Endothelial cell (in vitro differentiated cells): ENCODE measurements at places on chromosomes 11 and 22.

DNA sequence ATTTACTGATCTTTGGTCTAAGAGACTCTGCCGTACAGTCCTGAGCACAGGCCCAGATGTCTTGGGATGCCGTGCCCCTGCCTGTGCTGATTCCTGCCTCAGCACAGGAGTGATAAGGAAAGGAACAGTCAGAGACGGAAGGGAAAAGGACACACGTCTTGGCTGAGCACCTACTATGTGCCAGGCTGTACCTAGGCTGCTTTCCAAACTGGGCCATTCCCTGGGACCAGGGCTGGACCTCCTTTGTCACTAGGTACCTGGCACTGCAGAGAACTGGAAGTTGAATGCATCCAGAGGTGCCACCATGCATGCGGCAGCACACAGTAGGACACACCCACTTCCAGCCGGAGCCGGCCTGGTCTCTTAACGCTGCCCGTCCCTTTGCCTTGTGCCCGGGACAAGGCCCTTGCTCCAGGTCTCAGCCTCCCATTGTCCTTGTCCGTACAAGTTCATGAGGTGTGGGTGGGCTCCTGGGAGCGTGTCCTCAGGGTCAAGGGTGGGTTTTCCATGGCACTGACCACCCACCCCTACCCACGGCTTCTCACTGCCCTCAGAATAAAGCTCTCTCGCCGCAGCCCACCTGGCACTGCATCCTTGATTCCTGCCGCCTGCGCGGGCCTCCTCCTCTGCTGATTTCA lies 1.1 kb upstream of the SSTR3 start:
- DNase-seq: no peak
- H3K4me3 ChIP-seq: no peak overlapping the region
- H3K27me3 ChIP-seq: peaks cover 3% of the 10 kb centered on the region
- no peak overlapping the region for H3K27ac ChIP-seq
- no peaks in the 10 kb centered on the region for H3K36me3 ChIP-seq

DNA sequence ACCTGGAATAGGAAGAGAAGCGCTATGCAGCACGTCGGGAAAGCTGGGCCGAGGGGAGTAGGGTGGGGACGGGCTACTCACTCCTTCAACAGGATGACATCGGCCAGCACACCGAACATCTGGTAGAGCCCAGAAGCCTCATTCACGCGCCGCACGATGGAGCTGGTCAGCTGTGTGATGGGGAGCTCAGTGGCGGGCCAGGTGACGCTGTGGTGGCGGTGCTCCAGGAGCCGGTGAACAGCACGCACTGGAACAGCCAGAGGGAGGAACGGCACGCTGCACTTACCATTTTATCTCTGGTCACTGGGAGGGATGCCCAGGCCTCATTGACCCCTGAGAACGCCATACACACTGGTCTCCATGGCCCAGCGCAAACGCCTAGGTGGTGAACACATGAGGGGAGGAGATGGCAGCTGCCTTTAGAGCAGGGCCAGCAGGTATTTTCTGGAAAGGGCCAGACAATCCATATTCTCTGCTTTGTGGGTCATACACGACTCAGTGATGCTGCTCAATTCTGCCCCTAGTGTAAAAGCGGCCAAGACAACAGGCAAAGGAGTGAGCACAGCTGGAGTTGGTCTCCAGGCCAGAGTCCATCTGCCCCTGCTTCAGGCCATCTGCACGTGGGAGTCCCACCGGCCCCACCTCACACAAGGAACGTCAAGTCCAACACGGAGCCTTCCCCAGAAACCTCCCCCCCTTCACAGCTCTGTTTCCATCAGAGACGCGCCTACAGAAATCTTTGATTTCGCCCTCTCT lies 8.8 kb downstream of the FOXRED2 start:
- H3K27ac ChIP-seq: no peak overlapping the region
- DNase-seq: no peak
- H3K4me3 ChIP-seq: no peak overlapping the region
- H3K27me3 ChIP-seq: peaks cover 6% of the 10 kb centered on the region
- no peaks in the 10 kb centered on the region for H3K4me1 ChIP-seq

DNA sequence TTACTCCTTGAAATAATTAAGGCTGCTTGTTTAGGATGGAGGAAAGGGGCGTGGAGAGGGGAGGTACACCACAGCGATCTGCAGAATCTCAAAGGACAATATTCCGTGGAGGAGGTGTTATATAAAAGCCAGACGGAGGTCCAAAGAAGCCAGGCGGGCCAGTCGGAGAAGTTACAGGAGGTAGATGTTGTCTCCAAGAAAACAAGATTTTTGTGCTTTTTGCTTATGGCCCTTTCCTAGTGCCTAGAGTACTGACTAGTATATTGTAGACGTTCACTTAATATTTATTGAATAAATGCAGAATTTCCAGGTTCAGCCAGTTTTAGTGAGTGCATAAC lies 761 bp downstream of the ZDHHC13 start:
- no peak overlapping the region for H3K27ac ChIP-seq
- no peaks in the 10 kb centered on the region for H3K36me3 ChIP-seq
- peaks cover 2% of the 10 kb centered on the region for H3K27me3 ChIP-seq
- DNase-seq: no peak
- peak overlapping the region; percentile 93 for H3K4me3 ChIP-seq

DNA sequence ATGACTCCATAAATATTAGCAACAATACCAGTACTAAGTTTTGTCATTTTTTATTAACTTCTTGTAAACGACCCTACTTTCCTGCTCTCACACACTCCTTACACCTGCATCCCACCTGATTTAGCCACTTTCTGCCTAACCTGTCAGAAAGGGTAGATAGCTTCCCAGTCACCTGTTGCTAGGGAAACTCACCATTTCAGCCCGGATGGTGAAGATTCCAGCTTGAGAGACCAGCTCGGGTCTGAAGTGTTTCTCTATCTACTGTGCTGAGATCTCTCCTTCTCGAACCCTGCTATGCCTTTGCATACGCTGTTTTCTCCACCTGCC lies at the start of gene PARVG:
TSS of gene PARVG (plus strand) at position 220 of the 327 bp plus-strand sequence. CDS start 2,405 bp downstream, outside the sequence.
- no peak for DNase-seq
- H3K27ac ChIP-seq: no peak within 1 kb of the TSS
- no peaks in the 10 kb centered on the region for H3K36me3 ChIP-seq
- H3K4me1 ChIP-seq: peaks cover 4% of the 10 kb centered on the region
- peaks cover 4% of the 10 kb centered on the region for H3K27me3 ChIP-seq
- H3K4me3 ChIP-seq: no peak within 1 kb of the TSS

DNA sequence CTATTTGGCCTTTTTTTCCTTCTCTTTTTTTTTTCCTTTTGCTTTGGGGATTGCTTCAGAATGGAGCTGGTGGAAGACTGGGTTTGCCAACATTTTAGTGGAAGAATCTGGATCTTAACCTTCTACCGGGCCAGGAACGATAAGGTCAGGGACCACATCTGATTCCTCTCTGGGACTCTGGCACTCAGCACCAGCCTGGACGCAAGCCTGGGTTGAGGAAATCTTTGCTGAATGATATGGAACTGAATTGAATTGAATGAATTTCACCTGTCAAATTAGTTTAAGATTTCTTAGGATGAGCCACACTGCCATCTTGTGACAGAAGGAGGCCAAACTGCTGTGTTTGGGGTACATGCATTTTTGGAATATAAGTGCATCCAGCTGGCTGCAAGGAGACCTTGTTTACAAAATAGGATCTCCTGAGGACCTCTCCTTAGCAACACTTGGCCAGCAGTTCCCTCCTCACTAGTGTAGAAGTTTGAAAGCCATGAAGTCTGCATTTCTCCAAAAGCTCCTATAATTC lies 30.4 kb downstream of the TPBGL start:
- DNase-seq: no peak
- H3K27ac ChIP-seq: no peak overlapping the region
- H3K27me3 ChIP-seq: peaks cover 11% of the 10 kb centered on the region
- H3K4me3 ChIP-seq: no peak overlapping the region
- peaks cover 13% of the 10 kb centered on the region for H3K4me1 ChIP-seq

DNA sequence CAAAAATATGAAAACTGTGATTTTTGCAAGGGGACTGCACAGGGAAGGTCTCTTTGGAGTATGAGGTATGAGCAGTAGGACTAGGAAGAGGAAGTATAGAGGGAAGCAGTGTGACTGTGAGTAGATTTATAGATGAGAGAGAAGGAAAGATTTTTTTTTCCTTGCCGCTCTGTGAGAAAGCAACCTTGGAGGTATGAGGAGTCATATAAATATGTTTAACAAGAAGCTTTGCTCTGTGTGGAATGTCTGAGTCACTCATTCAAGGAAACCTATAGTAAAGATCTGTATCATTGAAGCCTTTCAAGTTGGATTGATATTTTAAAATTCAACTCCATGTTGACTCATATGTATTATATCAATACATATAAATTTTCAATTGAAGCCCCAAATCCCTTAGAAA lies 26.2 kb downstream of the DNHD1 start:
- H3K4me3 ChIP-seq: no peak overlapping the region
- H3K27ac ChIP-seq: no peak overlapping the region
- H3K4me1 ChIP-seq: no peaks in the 10 kb centered on the region
- H3K27me3 ChIP-seq: no peaks in the 10 kb centered on the region
- H3K36me3 ChIP-seq: no peaks in the 10 kb centered on the region

- H3K27ac ChIP-seq: no peak overlapping the region
- peaks cover under 1% of the 10 kb centered on the region for H3K27me3 ChIP-seq
- DNase-seq: peak; percentile 31
- peaks cover 3% of the 10 kb centered on the region for H3K4me1 ChIP-seq
Observed at GRCh38 chr11:68950270-68950669, 30.5 kb downstream of the MRGPRD start.

DNA sequence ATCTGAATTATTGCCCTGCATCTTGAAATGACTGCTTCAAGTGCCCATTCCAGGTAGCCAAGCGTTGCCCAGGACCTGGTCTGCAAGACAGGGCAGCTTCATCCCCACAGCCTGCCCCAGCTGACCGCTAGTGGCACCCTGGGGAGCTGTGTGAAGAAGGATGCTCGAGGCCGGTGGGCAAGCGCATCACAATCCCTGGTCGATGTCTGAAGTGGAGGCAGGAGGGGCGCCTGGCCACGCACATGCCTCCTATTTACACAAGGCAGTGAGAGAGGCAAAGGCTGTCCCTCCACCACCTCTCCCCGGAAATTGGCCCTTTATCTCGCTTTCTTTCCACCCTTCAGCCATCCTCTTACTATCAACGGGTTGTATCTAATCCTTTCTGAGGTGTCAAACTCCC lies 28.1 kb upstream of the PHF21A start:
- H3K27ac ChIP-seq: no peak overlapping the region
- no peaks in the 10 kb centered on the region for H3K4me1 ChIP-seq
- peaks cover 2% of the 10 kb centered on the region for H3K27me3 ChIP-seq
- peaks cover 4% of the 10 kb centered on the region for H3K36me3 ChIP-seq

- no peaks in the 10 kb centered on the region for H3K27me3 ChIP-seq
- H3K4me3 ChIP-seq: no peak overlapping the region
- H3K27ac ChIP-seq: no peak overlapping the region
- no peaks in the 10 kb centered on the region for H3K36me3 ChIP-seq
Observed at GRCh38 chr11:94581926-94582325, 14.8 kb downstream of the PIWIL4 start.

DNA sequence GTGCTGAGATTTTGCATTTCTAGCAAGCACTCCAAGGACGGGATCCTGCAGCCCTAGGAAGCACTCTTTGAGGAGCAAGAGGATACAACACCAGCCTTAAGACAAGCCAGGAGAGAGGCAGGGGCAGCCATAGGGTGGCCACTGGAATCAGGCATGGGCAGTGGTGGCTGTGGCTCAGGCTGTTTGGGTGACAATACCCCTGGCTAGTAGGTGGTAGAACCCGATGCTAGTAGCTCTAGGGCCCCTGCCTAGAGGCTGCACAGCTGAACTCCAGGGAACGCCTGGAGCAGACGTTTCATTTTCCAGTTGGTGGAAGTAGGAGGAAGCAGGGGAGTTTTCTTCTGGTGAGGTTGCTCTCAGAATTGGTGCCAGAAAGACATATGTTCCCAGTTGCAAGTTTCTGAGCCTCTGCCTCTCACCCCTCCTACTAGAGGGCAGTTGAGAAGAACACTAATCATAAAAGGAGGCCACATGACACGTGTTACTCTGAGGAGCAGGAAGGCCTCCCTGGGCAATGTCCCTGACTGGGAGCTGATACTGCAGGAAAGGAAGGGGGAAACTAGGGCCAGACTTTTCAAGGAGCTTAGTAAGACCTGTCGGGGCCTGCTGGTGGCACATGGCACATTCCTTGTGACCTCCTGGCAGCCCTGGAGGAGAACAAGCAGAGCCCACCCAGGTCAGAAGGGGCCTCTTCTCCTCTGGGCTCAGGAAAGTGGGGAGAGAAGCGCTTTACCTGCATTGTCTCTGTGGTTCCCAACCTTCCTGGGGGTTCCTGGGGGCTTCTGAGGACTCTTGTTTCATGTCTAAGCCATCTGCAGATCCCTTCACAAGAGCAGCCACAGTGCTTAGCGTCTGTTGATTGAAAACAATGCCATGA lies 56.6 kb upstream of the DRD2 start:
- H3K36me3 ChIP-seq: no peaks in the 10 kb centered on the region
- H3K27ac ChIP-seq: no peak overlapping the region
- no peak overlapping the region for H3K4me3 ChIP-seq

DNA sequence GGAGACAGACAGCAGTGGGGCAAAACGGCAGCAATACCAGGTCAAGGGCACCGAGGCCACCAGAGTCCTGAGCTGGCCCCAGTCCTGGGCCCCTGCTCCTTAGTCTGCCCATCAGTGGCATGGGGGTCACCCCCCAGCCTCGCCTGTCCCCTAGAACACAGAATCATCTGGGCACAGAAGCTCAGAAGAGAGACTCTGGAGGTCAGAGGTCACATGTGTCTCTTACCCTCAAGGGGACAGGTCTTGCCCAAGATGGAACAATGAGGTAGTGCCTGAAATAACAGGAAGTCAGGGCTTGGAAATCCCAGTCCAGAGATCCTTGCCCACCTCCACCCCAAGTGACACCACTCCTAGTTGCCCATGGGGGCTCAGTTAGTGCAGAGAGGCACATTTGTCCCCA lies 20.6 kb downstream of the PDE2A start:
- peaks cover 8% of the 10 kb centered on the region for H3K4me1 ChIP-seq
- no peak for DNase-seq
- H3K27ac ChIP-seq: peak overlapping the region; percentile 70
- peak overlapping the region; percentile 21 for H3K4me3 ChIP-seq

- no peak for DNase-seq
- no peak overlapping the region for H3K27ac ChIP-seq
Observed at GRCh38 chr11:79579063-79579462, 138.2 kb upstream of the TENM4 start.
